CMK (cell line): ENCODE measurements at places on chromosomes 13 and 19.

DNA sequence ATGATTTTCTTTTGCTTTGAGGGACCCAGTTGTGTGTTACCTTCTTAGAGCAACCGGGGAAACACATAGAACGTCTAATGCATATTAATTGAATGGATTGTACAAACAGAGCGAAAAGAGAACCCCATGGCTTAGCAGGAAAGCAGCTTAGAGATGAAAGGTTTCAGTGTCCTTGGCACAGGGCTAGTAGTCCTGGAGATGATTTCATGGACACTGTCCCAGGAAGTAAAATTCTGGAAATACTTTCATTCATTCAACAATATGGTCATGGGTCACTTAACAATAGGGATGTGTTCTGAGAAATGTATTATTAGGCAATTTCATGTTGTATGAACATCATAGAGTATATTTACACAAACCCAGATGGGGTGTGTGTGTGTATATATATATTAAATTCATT is 9.7 kb upstream of the FUT2 start:
- no peak for DNase-seq

- DNase-seq, result no peak
Observed at GRCh38 chr13:46492946-46493345, 60.0 kb upstream of the LRCH1 start.

DNA sequence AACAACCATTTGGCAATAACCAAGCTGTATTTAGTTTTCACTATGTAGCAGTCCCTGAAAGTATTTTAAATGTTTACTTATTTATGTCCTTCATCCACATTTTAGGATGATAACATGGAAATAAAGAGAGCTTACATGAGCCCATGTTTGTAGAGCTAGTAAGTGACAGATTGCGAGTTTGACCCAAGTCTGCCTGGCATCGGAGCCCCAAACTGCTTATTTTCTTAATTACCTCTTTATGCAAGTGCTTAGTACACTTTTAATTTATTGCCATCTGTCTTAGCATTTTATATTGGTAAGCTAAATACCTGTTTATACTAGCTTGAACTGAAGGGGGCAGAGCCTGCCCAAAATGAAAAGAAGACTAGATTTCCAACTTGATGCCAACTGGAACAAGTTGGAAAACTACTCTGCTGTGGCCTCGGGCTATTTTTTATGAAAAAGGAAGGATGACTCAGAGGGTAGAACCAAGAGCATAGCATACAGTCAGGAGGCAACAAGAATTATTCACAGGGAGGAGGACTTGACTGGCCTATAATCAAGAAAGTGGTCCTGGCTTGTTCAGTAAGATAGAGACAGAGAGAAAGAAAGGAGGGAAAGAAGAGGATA is 150.2 kb downstream of the NDFIP2 start:
- no peak for DNase-seq

DNA sequence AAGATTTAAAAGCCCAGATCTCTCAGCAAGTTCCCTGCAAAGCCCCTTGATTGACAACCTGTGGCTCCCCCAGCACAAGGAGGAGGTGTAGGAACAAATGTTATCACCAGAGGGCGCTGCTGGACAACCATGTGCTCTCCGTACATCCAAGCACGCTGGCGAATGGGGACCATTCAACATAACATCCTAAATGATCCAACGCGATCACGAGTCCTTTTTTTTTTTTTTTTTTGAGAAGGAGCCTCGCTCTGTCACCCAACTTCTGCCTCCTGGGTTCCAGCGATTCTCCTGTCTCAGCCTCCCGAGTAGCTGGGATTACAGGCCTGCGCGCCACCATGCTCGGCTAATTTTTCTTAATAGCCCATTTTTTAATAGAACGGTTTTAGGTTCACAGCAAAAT is 52.0 kb downstream of the NWD1 start:
- DNase-seq, result peak; percentile 75

- DNase-seq, result no peak
Observed at GRCh38 chr19:52536448-52536800, 9.0 kb downstream of the ZNF808 start.

- DNase-seq, result no peak
Observed at GRCh38 chr13:29664591-29664990, 69.1 kb upstream of the SLC7A1 start.

- DNase-seq, result no peak
Observed at GRCh38 chr13:74921326-74921725, 560.6 kb downstream of the TBC1D4 start.

GRCh38 chr13:110329798-110330461 is 22.8 kb downstream of the COL4A2 start:
- DNase-seq, result no peak

GRCh38 chr13:92265408-92265807 is 867.0 kb downstream of the GPC5 start:
- DNase-seq, result no peak

DNA sequence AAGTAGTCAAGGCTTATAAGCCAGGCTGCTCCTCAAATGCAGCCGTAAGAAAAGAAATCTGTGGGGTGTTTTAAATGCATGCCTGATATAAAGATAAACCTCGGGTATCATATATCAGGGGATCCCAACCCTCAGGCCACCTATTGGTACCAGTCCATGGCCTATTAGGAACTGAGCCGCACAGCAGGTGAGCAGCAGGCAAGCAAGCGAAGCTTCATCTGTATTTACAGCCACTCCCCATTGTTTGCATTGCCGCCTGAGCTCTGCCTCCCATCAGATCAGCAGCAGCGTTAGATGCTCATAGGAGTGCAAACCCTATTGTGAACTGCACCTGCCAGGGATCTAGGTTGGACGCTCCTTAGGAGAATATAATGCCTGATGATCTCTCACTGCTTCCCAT is 233.5 kb upstream of the SERP2 start:
- no peak for DNase-seq

- no peak for DNase-seq
Observed at GRCh38 chr13:44622708-44623107, 46.6 kb upstream of the TSC22D1 start.

DNA sequence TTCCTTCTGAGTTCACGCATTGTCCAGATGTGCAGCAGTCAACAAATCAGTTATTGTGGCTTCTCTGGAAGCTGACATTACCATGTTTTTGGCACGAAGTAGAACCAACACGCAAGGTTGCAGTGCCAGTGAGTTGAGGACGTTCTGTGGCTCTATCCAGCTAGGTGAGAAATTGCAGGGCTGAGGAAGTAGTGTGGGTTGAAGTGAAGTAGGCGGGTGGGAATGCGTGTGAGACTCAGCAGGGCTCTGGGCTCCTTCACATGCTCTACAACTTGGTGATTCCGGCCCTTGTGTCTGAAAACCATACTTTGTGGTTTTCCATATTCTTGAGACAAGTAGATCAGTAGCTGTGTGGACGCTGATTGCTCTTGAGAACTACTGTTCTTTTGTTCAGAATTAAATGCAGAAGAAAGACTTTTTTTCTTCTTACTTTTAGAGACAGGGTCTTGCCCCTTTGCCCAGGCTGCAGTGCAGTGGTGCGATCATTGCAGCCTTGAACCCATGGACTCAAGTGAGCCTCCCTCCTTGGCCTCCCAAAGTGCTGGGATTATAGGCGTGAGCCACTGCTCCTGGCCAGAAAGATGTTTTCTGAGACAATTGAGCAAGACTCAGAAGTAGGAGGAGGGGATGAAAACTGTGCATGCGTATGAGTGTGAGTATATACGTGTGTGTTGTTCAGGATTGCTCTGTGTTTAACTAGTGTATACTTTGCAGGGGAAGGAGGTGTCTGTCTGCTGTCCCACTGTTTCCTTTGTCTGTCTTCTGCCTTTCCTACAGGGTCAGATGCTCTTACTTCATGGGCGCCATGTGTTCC is 46.2 kb downstream of the GATAD2A start:
- DNase-seq, result no peak

DNA sequence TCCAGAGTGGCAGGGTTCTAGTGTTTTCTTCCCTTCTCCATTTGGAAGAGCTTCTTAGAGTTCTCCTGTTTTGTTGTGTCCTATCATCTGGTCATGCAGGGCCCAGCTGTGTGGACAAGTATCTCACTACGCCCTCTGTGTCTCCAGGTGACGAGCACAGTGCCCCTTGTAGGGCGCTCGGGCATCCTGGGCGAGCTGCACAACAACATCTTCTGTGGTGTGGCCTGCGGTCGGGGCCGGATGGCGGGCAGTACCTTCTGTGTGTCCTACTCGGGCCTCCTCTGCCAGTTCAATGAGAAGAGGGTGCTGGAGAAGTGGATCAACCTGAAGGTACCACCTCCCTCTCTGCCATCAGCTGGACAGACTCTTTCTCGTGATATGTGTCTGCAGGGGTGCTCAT is 13.0 kb downstream of the WDR62 start:
- no peak for DNase-seq

DNA sequence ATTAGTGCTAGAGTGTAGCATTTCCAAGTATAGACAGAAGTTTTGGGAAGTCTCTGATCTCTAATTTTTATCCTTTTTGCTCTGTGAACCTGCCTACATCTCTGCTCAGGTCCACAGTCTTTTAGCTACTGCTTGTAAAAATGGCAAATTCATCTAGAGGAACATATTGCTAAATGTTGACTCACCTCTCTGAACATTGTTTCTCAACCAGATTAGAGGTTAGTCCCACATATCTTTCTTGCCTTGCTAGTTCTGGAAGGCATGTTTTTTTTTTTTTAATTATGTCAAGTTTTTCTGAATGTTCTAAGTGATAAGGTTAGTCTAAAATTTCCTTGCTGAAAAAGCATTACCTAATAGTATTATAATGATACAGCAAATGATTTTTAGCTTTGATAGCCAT is 2889.6 kb upstream of the PCDH20 start:
- no peak for DNase-seq

- DNase-seq, result no peak
Observed at GRCh38 chr13:35712907-35713761, 236.6 kb upstream of the MAB21L1 start.

- peak; percentile 39 for DNase-seq
Observed at GRCh38 chr19:991174-991931, 7.2 kb downstream of the WDR18 start.
